ENCODE measurements at places on chromosomes 12 and 14.

- DNase-seq: no peak
These were observed 145.6 kb upstream of the NCOR2 start for GRCh38 chr12:124713041-124713435.

DNA sequence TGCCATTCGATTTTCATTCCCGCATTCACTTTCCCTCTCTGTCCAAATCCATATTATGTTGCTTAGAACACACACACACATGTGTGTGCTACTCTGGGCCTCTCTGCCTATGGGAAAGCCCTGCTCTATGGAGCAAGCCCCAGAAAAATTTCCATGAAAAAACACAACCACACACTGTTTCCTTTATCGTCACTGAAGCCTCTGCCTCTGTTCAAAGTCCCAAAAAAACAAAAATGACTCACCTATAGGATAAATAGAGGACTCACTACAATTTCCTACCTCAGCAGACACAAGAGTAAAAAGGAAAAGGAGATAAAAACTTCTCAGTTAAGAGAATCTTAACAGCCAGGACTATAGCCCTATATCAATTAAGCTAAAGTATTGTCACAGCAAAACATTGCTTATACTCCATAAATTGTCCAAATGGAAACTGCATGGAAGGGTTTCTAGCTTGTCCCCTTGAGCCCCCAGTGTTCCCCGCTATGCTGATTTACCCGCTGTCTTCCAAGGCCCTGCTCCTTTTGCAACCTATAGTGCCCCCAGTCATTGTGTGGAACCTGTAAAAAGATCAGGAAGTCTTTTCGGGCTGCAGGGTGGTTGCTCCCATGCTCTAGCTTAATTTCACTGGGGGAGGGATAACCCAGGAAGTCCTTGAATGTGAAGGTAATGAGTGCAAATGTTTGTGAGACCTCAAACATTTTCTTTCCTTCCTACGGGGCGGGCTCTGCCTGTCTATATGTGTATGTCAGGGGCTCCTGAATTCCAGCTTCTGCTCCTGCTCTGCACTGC, 11.1 kb upstream of the PIP4K2C start:
- no peak for DNase-seq

GRCh38 chr12:14156606-14157005, 175.2 kb upstream of the GRIN2B start:
- DNase-seq: no peak

- DNase-seq: no peak
These were observed 175.1 kb upstream of the ARHGAP5 start for GRCh38 chr14:31902002-31902401.

- peak; percentile 83 for DNase-seq
These were observed 63.5 kb downstream of the FOXG1 start for GRCh38 chr14:28830115-28830534.

DNA sequence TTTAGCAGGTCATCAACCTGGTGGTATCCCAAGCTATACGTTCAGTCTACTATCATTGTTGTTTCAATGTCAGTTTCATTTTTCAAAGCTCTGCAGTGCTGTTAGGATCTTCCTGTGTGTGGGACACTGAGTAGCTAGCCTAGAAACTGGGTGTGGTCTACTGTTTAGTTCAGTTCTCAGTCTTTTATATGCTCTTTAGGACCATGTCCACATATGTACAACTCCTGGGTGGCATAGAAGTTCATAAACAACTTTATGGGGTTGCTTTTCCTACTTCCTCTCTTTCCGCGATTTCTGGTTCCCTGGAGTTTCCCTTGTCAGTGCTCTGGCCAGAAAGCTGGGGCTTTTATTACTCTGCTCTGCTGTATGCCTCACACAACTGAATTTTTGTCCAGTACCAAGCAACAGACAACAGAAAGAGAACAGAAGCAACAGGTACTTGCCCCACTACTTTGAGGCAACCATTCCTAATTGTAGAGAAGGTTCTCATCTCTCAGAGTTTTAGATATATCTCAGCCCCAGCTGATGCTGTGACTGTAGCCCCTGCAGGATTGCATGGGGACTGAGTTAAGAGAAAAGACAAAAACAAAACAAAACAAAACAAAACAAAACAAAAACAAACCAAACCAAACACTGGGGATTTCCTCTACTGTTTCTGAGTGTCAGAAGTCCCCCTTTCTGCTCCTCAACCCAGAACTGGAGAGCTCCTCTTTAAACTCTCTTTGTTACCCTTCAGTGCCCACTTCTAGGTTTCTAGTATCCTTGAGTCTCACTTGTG, 30.3 kb downstream of the MIS18BP1 start:
- no peak for DNase-seq

GRCh38 chr14:61482348-61483206, 161.2 kb downstream of the PRKCH start:
- DNase-seq: no peak

DNA sequence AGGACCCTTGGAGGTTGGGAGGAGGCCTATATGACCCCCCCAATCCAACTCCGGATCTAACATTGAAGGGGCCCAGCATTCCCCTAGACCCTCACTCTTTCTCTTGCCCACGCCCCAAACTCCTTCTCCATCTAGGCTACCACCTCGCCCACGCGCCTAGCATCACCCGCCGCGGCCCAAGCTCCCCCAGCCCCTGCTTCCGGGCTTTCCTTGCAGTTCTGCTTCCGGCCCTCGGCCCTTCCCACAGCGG, 445 bp downstream of the CERS5 start:
- no peak for DNase-seq

DNA sequence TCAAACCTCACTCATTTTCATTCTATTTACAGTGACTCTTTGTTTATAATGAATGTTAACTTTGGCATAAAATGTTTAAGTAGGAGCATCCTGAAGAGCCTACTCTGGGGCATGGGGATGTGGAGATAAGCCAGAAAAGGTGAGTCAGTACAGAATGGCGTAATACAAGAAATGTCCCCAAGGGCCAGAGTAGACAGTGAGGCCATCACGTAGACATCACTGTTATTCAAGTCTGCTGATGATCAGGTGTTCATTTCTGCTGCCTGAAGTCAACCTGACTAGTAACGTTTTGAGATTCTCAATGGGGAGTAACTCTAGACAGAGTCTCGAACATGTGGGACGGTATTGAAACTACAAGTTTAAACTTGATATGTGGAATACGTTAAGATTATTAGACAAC, 47.6 kb upstream of the PKP2 start:
- DNase-seq: no peak

DNA sequence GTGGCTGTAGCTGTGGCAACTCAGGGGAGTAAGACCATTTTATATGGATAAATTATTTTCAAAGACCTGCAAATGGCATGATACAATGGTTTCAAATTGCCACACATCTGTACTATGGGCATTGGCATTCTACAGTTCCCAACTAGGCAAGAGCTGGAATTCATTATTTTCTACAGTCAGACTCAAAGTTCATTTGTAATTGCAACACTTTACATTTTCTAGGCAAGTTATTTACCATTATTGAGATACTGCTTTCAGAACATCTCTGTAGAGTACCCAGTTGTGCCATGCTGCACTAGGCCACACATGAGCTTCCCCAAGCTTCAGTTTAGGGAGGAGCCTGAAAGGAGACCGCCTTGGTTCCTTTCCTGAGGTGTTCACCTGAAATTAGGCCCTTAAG, 8.0 kb upstream of the ATG14 start:
- no peak for DNase-seq

GRCh38 chr14:63663428-63664341, 22.0 kb upstream of the WDR89 start:
- DNase-seq: no peak

DNA sequence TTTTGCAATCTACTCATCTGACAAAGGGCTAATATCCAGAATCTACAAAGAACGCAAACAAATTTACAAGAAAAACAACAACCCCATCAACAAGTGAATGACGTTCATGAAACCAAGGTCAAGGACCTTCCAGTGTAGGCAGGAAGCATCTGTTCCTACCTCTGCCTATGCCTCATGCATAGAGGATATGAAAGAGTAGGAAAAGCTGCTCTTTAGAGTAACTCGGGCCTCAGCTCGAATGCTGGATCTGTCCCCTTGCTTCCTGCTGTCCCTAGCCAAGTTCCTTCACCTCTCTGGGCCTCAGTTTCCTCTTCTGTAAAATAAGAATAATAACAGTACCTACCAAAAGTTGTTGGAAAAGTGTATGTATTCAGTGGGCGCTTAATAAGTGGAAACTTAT, 65.0 kb downstream of the FOXN4 start:
- DNase-seq: no peak

Data from T47D (cell line).